Thoracic aorta (tissue), 2 donors: ENCODE measurements at places on chromosomes 11 and 22. TPM values are rescaled to one million over a fixed set of nuclear protein-coding genes. Genes with fewer than 3 reads are reported as not detected.

The INS gene
- total RNA-seq = not detected

The ATXN10 gene
- 52.9 TPM for total RNA-seq

The PRG3 gene
- not detected for total RNA-seq

- DNase-seq = no peak
- H3K4me1 ChIP-seq = no peaks in the 10 kb centered on the region
- no peak overlapping the region for H3K27ac ChIP-seq
- no peak overlapping the region for H3K4me3 ChIP-seq
These were observed 163.2 kb downstream of the BRD1 start for GRCh38 chr22:49664371-49664881.

- no peak overlapping the region for H3K4me3 ChIP-seq
- H3K36me3 ChIP-seq = peaks cover 18% of the 10 kb centered on the region
- H3K27me3 ChIP-seq = no peaks in the 10 kb centered on the region
- no peak overlapping the region for H3K27ac ChIP-seq
These were observed 24.8 kb downstream of the APOL1 start for GRCh38 chr22:36277482-36278291.
